ENCODE measurements at places on chromosomes 5 and 9.

DNA sequence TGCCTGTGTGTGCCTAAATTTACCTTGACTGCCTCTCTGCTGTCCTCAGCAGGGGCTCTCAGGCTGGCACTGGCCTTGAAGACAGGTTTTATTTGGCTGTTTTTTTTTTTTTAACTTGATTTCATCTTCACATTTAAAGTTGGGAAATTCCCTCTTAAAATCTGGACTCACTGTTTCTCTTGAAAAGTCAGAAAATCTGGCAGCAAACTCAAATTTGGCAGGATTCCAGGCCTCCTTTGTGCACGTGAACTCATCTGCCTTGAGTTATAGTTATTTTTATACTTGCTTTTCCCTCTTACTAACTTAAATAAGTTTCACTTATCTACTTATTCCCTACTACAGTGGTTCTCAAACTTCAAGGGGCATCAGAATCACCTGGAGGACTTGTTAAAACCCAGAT, 118.4 kb upstream of the MAP3K1 start:
- DNase-seq = no peak

- DNase-seq = no peak
These were observed 17.1 kb upstream of the IL6ST start for GRCh38 chr5:56011835-56012234.

- no peak for DNase-seq
These were observed 90.2 kb downstream of the ESM1 start for GRCh38 chr5:54894957-54895815.

DNA sequence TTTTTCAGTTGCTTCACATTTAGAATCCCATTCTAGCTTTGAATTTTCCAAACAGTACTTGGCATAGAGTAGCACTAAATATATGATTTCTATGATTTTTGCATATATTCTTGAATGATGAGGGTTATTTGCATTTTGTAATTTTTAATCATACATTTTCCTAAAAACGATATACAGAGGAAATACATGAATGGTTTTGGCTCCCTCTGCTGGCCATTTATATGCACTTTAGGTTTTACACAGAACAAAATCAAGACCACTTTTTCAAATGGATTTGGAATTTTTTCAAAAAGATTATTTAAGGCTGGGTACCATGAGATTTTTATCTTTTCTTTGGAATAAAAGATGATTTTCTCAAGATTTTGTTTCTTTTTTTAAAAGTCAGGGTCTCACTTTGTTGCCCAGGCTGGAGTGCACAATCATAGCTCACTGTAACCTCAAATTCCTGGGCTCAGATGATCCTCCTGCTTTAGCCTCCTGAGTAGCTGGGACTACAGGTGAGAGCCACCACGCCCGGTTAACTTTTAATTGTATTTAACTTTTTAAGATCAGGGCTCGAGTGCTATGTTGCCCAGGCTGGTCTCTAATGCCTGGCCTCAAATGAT, 16.7 kb upstream of the COMMD10 start:
- DNase-seq = no peak

GRCh38 chr9:70479880-70480291, 65.4 kb upstream of the KLF9 start:
- DNase-seq = no peak

GRCh38 chr5:14773588-14773987, 98.0 kb downstream of the ANKH start:
- no peak for DNase-seq
